ENCODE measurements at places on chromosomes 1 and 21. TPM values are rescaled to one million over a fixed set of nuclear protein-coding genes. Genes with fewer than 3 reads are reported as not detected.

Gene MTX1
- 40.7 TPM for polyA plus RNA-seq

Gene YBX1
- polyA plus RNA-seq: 630 TPM

Gene GNG4
- 5.2 TPM for polyA plus RNA-seq

Gene CAMK2N1
- 69.6 TPM for polyA plus RNA-seq

Gene CFHR3
- 0.50 TPM for polyA plus RNA-seq

Gene AADACL4
- 1.8 TPM for polyA plus RNA-seq

Gene C8A
- polyA plus RNA-seq: not detected

Gene PRCC
- polyA plus RNA-seq: 116 TPM

- DNase-seq: no peak
Observed at GRCh38 chr1:27557596-27558340, 46.2 kb downstream of the AHDC1 start.

- DNase-seq: no peak
Observed at GRCh38 chr1:83555871-83556270, 443.1 kb downstream of the TTLL7 start.

GRCh38 chr1:151713874-151714273 lies 2.7 kb downstream of the CELF3 start:
- DNase-seq: no peak

GRCh38 chr1:29352719-29353420 lies 116.5 kb downstream of the PTPRU start:
- DNase-seq: no peak

DNA sequence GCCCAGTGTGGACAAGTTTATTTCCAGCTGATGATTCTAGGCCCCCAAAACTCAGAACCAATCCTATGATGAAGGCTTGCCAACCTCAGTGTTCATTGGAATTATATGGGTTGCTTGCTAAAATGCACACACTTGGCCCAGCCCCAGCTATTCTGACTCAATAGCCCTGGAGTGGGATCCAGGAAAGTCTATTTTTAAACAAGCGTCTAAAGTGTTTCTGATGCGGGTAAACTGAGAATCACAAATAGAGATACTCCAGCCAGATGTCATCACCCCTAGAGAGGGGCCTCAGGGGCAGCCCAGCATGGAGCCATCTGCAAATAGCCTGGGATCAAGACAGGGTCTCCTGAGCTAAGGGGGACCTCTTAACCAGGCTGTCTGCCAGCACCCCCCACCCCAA lies 46.0 kb downstream of the PKP1 start:
- DNase-seq: no peak

DNA sequence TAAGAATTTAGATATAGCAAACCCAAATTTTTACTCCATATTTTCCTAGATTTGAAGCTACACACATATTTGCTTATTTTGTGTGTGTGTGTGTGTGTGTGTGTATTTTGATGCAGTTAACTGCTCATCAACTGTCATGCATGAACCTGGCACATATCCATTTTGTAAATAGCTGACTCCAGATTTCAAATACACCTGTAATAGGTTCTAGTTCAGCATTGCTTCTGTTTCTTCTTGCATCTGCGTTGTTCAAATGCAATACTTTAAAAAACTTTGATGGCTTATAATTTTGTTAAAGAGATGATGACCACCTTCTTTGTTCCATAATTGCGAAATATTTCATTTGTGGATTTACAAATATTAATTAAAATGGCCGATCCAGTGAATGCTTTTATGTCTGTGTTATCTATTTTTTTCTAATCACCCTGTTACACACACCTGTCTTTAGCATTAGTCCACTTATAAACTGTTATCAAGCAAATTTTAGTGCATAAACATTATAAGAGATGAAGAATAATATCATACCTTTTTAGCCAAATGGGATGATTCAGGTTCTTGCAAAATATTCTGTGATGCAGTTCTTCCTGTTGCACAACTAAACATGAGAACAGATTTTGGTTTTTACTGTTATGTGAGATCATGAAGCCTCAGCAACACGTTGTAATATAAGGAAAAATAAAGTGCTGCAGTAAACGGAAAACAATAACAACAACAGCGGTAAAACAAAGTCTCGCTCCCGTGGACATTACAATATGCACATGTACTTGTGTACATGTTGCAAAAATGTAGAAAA lies 12.7 kb upstream of the S100A11 start:
- no peak for DNase-seq

- DNase-seq: no peak
Observed at GRCh38 chr1:69569576-69570328, 2.0 kb downstream of the LRRC7 start.

GRCh38 chr21:28154121-28154520 lies 838.6 kb downstream of the LTN1 start:
- no peak for DNase-seq

DNA sequence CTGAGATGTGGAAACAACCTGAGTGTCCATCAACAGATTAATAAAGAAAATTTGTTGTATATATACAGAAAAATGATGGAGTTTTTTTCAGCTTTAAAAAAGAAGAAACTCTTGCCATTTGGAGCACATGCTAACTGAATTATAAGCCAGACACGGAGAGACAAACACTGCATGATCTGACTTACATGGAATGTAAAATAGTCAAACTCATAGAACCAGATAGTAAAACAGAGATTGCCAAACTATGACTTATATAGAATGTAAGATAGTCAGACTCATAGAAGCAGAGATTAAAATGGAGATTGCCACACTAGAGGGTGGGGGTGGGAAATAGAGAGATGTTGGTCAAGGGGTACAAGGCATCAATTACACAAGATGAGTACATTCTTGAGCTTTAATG lies 1786.6 kb downstream of the PLA2G4A start:
- no peak for DNase-seq

Measured in left kidney (tissue), 8 donors.